BJ (cell line): ENCODE measurements at places on chromosomes 3 and 15.
A peak's percentile ranks its signal among the peaks of the same experiment; 100 is the strongest.

GRCh38 chr3:16550676-16551341 is 37.3 kb upstream of the RFTN1 start:
- peak; percentile 49 for DNase-seq

DNA sequence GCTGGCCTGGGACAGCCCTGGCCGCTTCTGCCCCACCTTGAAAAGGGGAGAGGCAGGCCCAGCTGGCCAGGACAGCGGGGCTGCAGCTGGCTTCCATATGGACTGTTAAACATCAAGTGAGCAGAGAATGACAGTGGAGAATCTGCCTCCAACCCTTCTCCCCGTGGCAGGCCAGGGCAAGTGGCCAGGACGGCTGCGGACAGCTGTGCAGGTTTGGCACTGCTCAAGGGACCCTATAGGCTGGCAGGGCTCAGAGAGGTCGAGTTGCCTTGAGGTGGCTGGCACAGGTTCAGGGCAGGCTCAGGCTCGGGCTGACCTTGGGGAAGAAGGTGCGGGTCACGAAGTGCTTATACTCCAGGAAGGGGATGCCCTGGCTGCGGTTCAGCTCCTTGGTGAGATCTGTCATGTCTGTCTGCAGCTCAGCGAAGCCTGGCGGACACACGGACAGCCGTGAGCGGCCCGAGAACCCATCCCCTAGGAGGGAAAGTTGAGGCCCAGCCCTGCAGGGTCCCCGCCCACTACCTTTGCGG is 24.3 kb downstream of the H1-8 start:
- DNase-seq: no peak

- no peak for DNase-seq
Measured at GRCh38 chr3:58668247-58668646, 1.7 kb upstream of the FAM3D start.

GRCh38 chr3:122458992-122459391 is 43.1 kb upstream of the WDR5B start:
- DNase-seq: peak; percentile 6

- DNase-seq: no peak
Measured at GRCh38 chr3:171531716-171532115, 71.5 kb upstream of the TNIK start.

GRCh38 chr3:25452192-25452591 is 24.1 kb downstream of the RARB start:
- no peak for DNase-seq

GRCh38 chr3:182414586-182414985 is 378.7 kb upstream of the ATP11B start:
- DNase-seq: no peak

DNA sequence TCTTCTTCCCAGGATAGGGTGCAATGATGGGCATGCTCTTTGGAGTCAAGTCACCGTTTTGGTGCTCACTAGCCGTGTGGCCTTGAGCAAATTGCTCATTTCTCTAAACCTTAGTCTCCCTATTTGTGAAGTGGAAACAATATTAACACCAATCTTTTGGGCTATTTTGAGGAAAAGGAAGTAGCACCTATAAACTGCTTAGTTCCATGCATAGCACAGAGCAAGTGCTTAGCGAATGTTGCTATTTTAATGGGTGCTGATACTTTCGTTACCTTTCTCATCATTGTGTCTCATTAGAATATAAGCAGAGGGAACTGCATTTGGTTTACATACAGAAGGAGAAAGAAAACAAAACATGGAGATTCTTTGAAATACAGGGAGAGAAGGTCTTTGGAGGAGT is 66.1 kb downstream of the BOC start:
- no peak for DNase-seq

- DNase-seq: no peak
Measured at GRCh38 chr3:39127908-39128304, 20.4 kb downstream of the TTC21A start.
